Peyer's patch (tissue), 4 donors: ENCODE measurements at places on chromosomes 3 and 15. TPM values are rescaled to one million over a fixed set of nuclear protein-coding genes. Genes with fewer than 3 reads are reported as not detected.

The AGTR1 gene
- total RNA-seq = 1.2 TPM

The MAPKBP1 gene
- total RNA-seq = 53.4 TPM

DNA sequence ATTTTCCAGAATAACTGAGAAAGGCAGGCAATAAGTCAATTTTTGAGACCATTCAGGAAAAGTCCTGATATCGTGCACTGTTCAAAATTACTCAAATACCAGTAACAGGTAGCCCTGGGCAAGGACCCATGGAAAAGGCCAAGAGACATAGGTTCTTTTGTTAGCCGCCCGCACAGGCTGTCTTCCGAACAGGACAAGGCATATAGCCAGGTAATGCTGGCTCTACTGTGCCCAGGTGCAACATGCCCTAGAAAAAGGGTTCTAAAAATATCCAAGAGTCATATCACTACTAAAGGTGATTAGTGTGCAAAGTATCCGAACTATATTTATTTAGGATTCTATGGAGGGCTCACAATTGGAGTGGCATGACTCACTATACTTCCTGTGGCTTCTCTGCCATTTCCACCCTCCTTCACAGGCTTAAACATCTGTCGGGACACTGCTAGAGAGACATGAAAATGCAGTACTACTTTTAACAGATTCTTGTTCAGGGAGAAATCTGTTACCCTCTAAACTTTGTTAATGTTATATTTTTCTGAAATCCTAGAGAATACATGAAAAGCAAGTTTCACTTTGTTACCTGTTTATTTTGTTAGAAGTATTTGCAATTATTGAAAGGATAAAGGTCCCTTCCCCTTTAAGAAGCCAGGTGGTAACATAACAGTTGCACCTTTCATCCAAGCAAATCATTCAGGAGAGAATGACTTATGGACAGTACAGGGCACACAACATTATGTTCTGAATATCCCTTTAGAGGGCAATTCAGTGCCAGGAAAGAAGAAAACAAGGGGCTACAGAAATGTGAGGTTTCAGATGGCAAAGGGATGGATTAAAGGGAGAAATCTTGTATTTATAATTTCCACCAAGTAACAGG, 293.3 kb upstream of the THBS1 start:
- DNase-seq = no peak

DNA sequence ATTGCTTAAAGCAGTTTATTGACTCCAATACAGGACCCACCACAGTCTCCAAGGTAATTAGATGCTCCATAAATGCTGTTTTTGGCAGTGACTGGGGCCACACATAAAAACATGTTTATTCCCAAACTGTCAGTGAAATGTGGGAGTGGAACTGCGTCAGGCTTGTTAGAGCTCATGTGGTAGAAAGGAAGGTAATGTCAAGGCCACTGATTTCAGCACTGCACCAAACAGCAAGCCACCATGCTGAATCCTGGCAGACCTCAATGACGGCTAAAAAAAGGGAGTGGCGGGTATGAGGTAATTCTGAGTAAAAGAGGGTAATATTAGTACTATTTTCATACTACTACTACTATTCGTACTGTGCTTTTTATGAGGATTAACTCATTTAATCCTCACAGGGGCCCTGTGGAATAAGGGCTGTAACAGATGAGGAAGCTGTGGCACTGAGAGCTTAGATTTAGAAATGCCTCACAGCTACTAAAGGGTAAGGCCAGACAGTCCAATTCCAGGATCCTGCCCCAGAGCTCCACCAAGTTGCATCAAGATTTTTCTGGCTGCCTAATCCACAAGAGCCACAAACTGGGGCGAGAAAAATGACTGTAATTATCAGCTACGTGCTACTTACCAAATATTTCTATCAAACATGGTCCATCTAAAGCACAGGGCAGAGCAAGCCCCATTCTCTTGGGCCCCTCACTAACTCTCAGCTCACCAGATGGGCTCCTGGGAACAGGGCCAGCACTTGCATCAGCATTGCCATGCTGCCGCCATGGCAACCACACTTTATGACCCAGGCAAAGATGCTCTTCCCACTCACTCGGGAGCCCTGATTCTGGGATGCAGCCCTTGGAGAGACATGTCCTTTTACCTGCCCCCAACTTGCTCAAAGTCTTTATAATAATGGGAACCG, 83.6 kb upstream of the SPATA12 start:
- DNase-seq = no peak
